EH (cell line): ENCODE measurements at places on chromosomes 6 and 20.

DNA sequence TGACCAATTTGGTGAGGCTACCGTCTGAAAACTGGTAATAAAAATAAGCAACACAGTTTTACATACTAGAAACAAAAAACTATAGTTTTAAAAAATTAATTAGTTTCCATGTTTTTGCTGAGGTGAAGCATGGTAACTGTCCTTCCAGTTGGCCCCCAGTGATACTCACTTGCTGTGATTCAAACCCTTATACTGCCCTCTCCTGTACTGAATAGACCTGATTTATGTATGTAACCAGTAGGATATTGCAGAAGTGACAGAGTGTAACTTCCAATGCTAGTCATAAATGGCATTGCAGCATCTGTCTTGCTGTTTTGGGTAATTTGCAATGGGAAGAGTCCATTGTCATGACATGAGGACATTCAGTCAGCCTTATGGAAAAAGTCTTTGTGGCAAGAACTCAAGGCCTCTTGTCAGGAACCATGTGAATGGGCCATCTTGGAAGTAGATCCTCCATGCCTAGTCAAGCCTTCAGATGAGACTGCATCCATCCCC is 8.9 kb upstream of the CHD6 start:
- DNase-seq = no peak

DNA sequence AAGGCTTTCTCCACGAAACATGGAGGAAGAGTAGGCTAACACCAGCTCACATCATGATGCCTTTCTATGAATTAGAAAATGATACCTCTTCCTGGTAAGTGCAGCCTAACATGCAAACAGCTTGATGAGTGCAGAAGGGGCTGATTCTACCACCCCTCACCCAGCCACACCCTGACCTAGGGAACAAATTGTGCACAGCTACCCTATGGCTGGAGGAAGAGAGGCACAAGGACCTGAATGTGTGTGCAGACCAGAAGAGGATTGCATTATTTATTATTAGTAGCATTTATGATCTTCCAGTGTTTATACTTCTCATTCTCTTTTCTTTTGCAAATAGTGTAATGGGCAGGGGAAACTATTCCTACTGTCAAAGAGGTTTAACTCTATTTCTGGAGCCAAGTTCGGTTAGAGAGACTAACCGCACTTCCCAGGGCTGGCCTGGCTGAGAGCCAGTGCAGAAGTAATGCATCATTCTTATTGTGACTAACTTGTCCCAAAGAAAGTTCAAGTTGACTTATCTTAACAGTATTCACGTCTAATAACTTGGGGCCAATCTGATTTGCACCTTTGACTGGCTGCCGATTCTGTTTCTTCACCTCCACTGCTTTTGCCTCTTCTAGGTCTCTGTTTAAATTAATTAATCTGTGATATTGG is 237.5 kb downstream of the CD83 start:
- DNase-seq = peak; percentile 92

DNA sequence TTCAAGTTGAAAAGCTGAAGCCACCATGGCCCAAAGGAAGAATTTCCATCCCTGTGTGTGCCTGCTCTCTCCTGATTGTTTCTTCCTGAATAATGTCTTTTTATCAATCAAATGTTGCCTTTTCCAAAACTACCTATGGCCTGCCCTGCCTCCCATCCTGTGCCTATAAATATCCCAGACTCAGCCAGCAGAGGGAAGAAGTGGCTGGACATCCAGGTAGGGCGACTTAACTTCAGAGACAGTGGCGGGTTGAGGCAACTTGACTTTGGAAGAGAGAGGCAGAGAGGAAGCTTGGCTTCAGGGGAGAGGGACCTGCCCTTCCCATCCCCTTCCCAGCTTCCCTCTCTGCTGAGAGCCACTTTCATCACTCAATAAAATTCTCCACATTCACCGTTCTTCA is 133.0 kb downstream of the LCA5 start:
- no peak for DNase-seq

DNA sequence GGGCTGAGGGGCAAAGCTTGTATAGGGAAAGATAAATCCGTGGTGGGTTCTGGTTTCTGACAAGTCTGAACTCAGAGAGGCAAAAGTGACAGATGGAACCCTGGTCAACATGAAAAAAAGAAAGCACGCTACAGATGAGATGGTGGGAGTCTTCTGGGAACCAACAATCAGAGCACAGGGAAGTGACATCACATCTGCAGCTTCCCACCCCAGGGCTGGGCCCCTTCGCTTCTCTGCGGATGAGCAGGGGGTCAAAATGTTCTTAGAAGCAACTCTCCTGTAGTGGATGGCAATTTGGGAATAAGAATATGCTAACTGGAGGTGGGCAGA is 129.2 kb upstream of the AKAP12 start:
- DNase-seq = no peak

DNA sequence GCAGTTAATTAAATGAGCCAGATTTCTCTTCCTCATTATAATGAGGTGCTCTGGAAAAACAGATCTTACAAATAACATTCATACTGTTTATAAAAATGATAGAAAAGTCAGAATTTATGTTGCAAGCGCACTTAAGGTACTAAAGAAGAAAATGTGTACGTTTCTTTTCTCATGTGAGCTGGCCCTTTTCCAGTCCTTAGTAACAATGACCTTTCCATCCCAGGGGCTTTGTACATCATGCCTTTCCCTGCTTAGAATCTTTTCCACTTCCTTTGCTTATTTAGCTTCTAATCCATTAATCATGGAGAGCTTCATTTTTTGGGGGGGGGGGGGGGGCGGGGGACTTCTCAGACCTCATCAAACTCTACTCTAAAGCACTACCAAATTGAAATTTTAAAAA is 4.8 kb downstream of the FBXO5 start:
- DNase-seq = no peak

- DNase-seq = peak; percentile 26
Measured at GRCh38 chr6:133184798-133185372, 56.3 kb upstream of the EYA4 start.

DNA sequence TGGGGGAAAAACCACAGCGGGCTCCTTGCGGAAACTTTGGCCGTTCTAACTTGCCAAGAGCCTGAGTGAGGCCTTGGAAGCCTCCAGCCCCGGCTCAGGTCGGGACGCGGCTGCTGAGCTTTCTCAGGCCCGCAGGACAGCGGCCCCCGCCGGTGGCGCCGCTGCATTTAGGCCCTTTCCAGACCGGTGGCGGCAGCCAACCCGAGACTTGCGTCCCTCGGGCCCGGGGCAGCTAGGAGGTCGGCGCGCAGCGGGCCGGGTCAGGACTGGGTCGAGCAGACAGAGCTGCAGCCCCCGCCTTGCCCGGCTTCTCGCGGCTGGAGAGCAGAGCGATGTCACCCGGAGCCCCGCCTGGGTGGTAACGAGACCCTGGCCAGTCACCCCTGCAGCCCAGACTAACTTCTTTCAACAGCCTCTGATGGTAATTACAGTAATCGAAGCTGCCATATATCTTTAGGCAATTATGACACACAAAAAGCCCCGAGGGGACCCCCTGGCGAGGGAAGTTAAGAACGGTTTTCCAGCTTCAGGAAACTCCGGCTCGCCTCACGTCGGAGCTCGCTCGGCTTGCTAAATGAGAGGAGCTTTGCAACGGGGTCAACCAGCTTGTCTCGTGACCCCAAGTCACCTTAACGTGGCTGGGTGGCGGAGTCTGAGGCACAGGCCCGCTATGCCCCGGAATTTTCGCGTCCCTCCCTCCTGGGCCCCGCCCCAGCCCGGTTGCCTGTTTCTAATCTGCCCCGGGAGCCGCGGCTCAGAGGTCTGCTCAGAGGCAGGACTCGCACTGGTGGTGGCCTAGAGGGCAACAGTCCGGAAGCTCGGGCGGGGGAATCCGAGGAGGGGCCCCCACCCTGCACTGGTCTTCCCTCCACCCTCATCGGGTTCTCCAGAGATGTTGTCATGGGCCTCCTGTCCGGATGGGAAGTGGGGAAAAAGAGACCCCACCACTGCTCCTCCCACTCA is 3.0 kb downstream of the NR2E1 start:
- peak; percentile 18 for DNase-seq

DNA sequence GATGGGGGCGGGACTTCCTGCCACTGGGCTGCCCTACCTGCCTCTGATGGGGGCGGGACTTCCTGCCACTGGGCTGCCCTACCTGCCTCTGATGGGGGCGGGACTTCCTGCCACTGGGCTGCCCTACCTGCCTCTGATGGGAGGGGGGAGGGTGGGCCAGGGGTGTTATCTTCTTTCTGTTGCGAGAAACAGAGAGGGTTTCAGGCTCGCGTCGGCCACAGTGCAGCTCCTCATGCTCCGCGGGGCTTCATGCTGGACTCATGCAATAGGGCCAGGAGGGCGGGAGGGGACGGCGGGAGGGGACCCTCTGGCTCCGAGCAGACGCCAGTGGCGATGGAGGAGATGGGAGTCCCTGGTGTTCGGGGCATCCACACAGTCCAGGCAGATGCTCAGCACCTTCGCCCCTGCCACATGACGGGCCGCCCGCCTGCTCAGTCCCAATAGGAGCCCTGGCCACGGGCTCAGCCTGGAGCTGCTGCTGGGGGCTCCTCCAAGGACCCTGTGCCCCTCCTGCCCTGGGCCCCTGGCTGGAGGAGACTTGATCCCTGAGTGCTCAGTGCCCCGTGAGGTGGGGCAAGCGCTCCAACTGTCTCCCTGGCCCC is 48.8 kb upstream of the CHRNA4 start:
- DNase-seq = no peak

GRCh38 chr20:34824452-34824805 is 1.0 kb downstream of the NCOA6 start:
- peak; percentile 69 for DNase-seq

GRCh38 chr20:19743640-19743995 is 14.4 kb upstream of the RIN2 start:
- DNase-seq = no peak

DNA sequence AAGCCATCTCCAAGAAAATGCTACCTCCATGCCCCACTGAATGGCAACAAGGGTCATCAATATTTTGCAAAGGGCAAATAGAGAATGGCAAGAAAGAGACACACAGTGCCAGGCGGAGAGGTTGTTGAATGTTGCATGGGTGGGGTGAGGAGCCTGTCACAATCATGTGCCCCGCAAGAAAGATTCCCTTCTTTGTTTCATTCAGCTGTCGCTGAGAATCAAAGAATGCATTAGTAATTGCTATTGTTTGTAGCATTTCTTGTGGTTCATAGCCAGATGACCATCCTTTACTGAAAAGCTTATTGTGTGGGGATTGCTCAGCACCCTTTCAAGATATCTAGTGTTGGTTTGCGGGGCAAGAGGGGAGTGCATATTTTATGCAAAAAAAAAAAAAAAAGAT is 166.5 kb upstream of the QKI start:
- DNase-seq = no peak

- no peak for DNase-seq
Measured at GRCh38 chr6:54262971-54263370, 45.3 kb upstream of the TINAG start.

GRCh38 chr20:50635676-50636600 is 55.4 kb downstream of the RIPOR3 start:
- DNase-seq = peak; percentile 38

- DNase-seq = no peak
Measured at GRCh38 chr20:52972965-52973819, 1.0 kb downstream of the TSHZ2 start.

- peak; percentile 16 for DNase-seq
Measured at GRCh38 chr20:17761604-17762003, 61.8 kb downstream of the BANF2 start.

- peak; percentile 94 for DNase-seq
Measured at GRCh38 chr6:52595000-52595795, 18.3 kb upstream of the TRAM2 start.

- DNase-seq = no peak
Measured at GRCh38 chr6:99422912-99423311, 2.2 kb downstream of the PNISR start.

DNA sequence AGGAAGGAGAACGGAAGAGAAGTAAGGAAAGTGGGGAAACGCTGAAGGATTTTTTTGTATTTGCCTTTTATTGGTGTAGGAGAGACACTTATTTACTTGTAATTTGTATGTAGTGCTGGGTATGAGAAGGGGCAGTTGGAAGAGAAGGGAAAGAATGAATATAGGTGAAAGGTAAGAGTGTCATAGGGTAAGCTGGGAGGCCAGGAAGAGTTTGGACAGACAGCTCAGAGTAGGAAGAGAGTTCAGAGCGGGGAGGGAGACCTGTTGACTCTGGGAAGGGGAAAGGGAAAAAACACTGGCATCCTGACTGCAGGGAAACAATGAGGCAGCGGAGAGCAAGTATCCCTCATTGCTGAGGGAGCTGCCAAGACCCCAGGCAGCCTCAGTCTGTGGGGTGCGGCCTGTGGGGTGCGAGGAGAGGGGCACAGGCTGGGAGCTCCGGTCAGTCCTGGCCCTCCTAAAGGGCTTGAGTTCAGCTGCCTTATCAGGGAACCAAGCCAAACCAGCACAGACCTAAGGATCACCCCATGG is 3.1 kb downstream of the TRAF3IP2 start:
- peak; percentile 48 for DNase-seq

GRCh38 chr20:59047938-59048680 is 5.5 kb upstream of the PRELID3B start:
- peak; percentile 81 for DNase-seq

DNA sequence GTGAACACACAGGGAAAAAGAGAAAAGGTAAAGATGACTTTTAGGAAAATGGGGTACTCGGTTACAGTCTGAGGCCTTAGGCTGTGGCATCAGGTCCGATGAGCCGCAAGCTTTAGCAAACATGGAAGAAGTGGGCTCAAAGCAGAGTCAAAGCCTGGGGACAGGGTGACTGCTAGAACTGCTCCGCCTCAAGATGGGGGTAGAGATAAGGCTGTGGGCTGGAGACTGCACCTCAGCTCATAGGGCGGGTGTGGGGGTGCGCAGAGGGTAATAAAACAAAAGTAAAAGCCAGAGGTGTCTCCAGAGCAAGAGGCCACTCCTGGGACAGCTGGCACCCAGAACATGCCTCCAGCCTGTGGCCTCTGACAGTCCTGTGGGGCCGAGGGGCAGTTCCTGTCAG is 21.3 kb upstream of the SYNDIG1 start:
- DNase-seq = no peak

GRCh38 chr6:156957931-156958547 is 180.9 kb downstream of the ARID1B start:
- no peak for DNase-seq

DNA sequence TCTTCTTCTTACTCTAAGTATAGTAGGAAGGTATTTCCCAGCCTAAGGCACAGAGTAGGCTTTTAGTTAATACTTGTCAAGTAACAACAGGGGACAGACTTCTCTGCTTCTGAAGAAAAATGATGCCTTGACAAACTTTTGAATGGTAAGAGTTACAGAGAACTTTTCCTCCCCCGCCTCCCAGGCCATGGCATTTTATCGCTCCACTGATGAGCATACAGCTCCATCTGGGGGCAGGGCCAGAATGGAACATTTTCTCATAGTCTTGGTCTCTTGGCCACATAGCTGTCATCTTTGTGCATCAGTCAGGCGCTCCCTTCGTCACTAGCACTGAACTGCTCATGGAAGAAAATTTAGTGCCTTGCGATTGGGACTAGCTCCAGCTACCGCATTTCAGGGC is 1066.8 kb upstream of the CITED2 start:
- DNase-seq = peak; percentile 84
